ENCODE measurements at places on chromosomes 7 and 10. TPM values are rescaled to one million over a fixed set of nuclear protein-coding genes. Genes with fewer than 3 reads are reported as not detected.

GRCh38 chr10:35007858-35008301, 82.3 kb downstream of the CUL2 start:
- no peak for DNase-seq

DNA sequence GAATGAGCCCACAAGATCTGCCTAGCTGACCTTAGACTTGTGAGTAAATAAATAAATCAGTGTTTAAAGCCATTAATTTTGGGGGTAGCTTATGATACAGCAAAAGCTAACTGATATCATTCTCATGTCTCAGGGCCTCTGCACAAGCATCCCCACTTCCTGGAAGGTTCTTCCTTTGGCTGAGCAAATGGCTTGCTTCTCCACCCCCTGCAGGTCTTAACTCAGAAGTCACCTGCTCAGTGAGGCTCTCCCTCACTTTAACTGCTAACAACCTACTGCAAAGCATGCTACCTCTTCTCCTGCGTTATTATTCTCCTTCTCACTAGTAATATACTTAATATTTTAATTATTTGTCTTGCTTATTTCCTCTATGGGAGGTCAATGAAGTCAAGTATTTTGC, 167.3 kb downstream of the TPK1 start:
- no peak for DNase-seq

The PTPN20 gene
- 0.67 TPM for total RNA-seq

DNA sequence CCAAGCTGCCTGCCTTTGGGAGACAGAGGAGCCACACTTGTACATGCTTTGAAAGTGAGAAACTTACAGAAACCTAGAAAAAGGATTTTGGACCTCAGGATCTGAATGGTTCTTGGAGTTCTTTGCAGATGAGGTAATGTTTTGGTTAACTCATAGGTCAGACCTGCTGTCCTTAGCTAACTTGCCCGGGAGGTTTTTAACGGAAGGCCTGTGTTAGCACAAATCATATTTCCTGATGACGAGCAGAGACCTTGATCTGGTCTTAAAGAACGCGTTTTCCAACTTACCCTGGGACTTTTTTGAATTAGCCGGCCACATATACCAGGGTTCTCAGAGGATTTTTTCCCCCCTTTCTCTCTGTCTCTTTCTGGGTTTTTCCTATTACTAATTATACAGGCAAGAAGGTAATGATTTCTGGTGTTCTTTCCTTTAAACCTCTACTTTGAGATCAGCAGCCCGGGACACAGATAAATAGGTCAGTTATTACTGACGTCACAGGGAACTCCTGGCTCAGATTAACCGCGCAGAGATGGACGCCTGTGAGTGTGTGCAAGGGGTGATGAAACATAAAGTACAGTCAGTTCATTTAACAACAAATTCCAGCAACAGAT, 101.7 kb upstream of the KLF6 start:
- no peak for DNase-seq

The SPDYE5 gene
- not detected for total RNA-seq

The MALRD1 gene
- total RNA-seq: not detected

DNA sequence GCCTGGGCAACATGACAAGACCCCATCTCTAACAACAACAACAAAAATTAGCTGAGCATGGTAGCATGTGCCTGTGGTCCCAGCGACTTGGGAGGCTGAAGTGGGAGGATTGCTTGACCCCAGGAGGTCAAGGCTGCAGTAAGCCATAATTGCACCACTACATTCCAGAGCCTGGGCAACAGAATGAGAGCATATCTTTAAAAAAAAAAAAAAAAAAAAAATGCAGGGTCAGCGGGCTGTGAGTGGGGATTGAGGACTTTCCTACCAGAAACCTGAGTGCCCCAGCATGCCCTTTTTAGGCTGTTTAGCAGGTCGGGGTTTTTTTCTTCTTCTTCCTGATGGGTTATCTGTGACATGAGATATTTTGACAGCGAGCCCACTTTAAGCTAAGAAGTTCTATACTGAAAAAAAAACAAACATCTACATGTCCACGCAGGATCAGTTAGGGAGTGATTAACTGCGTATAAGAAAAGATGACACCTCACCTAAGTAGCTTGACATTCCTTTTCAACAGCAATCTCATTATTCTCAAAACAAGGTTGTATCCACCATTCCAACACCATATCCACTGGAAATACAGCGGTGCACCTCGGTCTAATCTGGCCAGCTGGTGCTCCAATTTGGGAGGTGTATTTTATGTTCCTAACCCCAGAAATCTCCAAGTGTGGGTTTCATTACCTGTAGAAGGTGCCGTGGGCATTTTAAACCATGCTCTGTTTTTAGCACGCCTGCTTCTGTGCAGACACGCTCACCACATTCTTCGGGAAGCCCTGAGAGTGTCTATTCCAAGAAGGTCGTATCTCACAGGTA, 13.8 kb upstream of the RFC2 start:
- no peak for DNase-seq

- no peak for DNase-seq
Observed at GRCh38 chr10:11687779-11688447, 54.3 kb upstream of the ECHDC3 start.

GRCh38 chr7:113408999-113409398, 290.6 kb upstream of the SMIM30 start:
- no peak for DNase-seq

DNA sequence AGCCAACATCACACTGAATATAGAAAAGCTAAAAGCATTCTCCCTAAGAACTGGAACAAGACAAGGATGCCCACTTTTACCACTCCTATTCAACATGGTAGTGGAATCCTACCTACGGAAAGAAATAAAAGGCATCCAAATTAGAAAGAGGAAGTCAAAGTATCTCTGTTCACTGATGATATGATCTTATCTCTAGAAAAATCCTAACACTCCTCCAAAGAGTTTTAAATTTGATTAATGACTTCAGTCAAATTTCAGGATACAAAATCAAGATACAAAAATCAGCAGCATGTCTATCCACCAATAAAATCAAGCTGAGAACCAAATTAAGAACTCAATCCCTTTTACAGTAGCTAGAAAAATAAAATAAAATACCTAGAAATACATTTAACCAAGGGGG, 35.3 kb upstream of the TNKS2 start:
- DNase-seq: no peak

GRCh38 chr7:46485481-46486065, 564.5 kb upstream of the IGFBP3 start:
- no peak for DNase-seq

The INMT gene
- 0.33 TPM for total RNA-seq

DNA sequence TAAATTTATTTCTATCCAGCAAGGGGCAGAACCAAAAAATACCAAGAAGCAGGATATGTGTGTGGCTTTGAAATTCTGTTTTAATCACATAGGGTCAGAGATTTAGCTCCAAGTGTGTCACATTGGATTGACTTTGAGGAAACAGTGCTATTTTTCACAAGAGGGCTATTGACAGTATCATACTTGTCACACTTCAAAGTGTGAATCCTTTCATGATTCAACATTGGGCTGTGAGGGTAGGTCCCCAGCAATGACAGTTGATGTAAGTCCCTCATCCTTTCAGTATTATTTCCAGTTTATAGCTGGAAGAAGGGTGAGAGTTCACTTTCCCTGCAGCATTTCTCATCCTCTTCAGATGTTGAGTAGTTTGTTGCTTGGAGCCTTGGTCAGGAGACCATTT, 7.4 kb downstream of the CCNY start:
- no peak for DNase-seq

The CRHR2 gene
- not detected for total RNA-seq

- no peak for DNase-seq
Observed at GRCh38 chr10:4333459-4333894, 492.5 kb upstream of the AKR1E2 start.

The TUBAL3 gene
- 0.19 TPM for total RNA-seq

GRCh38 chr7:40619647-40620046, 484.8 kb downstream of the SUGCT start:
- no peak for DNase-seq

GRCh38 chr7:72437061-72437585, 25.0 kb upstream of the CALN1 start:
- no peak for DNase-seq

The SFTPA1 gene
- total RNA-seq: not detected

The STEAP1B gene
- 4.1 TPM for total RNA-seq

- DNase-seq: no peak
Observed at GRCh38 chr7:41641011-41641664, 61.8 kb downstream of the INHBA start.

GRCh38 chr7:44290252-44290620, 35.2 kb downstream of the CAMK2B start:
- DNase-seq: no peak

The TMEM229A gene
- total RNA-seq: not detected

- peak; percentile 32 for DNase-seq
Observed at GRCh38 chr10:77602913-77603533, 34.6 kb downstream of the KCNMA1 start.

- DNase-seq: no peak
Observed at GRCh38 chr7:122291189-122291588, 13.4 kb downstream of the FEZF1 start.

- peak; percentile 89 for DNase-seq
Observed at GRCh38 chr7:36863901-36864701, 139.8 kb upstream of the AOAH start.

DNA sequence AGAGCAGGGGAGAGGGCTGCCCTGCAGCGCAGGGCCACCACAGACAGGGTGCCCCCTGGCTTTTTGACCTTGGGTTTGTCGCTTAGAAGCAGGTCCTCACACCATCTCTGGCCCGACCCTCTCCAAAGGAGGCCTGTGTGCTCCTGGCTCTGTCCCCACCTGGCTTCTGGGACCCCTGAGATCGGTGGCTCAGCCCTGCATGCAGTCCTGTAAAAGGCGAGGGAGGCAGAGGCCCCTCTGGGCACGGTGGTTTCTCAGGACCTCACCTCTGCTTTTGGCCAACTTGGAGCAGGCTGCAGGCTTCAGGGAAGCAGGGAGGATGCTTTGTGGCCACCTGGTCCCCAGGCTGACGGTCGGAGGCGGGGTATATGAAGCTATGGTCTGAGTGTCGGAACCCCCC, 21.4 kb downstream of the WDR86 start:
- no peak for DNase-seq

GRCh38 chr7:47600199-47601118, 18.5 kb upstream of the TNS3 start:
- no peak for DNase-seq

The EPDR1 gene
- total RNA-seq: 3.3 TPM

The PRSS2 gene
- total RNA-seq: 0.76 TPM

The BMPER gene
- total RNA-seq: not detected

The STAM gene
- total RNA-seq: 24.4 TPM

- no peak for DNase-seq
Observed at GRCh38 chr10:85851325-85851724, 515.3 kb downstream of the GRID1 start.

DNA sequence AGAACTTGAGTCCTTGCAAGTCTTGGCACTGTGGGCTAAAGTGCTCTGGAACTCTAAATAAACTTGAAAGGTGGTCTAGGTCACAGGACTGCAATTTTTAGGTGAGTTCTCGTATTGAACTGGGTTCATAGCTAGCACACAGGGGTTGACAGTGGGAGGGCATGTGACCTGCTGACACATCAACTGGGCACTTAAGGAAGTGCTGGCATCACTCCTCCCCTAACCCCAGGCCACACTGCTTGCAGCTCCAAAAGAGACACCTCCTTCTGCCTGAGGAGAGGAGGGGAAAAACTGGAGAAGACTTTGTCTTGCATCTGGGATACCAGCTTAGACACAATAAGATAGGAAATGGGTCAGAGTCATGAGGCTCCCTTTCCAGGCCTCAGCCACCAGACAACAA, 38.0 kb upstream of the AASS start:
- no peak for DNase-seq

- DNase-seq: no peak
Observed at GRCh38 chr7:28686418-28686800, 271.7 kb downstream of the TRIL start.

The SLC13A4 gene
- not detected for total RNA-seq

DNA sequence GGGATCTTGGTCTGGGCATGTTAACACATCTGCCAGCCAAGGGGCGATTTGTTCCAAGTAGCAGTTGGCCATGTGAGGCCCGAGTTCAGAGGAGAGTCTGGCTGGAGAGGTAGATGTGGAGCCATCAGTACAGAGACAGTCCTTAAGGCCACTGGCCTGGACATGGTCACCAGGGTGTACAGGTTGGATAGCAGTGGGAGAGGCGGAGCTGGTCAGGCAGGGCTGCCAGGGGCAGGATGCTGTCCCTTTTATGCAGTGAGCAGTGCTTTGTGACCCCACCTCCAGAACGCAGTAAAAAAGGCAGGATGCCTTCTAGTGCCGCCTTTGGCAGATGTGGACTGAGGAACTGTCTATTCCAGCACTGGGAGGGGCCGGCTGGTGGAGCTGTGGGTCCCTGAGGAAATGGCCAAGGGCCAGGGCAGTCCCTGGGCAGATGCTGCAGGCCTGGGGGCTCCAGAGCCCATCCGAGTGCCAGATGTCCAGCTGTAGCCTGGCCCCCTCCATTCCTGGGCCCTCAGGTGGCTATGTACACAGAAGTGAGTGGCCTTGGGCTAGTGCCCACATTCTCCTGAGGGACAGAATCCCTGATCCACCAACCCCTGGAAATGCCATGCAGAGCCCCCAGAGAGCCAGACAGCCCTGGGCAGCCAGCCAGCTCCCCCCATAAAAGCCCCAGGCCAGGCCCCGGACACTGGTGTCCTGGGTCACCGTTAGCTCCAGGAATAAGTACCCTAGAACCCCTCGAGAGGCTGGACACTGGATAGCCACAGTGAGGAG, 17.2 kb upstream of the MYL7 start:
- peak; percentile 50 for DNase-seq

The TDRD1 gene
- total RNA-seq: not detected

GRCh38 chr7:47253650-47254080, 328.2 kb downstream of the TNS3 start:
- DNase-seq: no peak

DNA sequence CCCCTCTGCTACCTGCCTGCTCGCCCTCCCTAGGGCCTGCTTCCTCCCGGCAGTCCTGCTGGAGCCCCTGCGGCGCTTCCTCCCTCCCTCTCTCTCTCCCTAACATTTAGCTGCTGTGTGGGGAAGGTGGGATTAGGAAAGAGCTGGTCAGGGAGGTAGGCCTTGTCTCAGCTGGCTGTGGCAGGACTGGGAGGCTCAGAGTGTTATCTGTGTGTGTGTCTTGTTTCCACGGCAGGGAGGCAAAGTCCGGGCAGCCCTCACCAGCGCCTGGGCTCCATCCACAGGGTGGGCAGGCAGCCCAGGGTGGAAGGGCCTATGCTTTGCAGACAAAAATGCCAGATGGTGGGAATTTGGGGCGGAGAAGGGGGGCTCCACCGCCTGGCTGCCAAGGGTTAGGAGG, 105.7 kb downstream of the RPS24 start:
- DNase-seq: no peak

GRCh38 chr7:114152314-114152938, 233.6 kb upstream of the PPP1R3A start:
- DNase-seq: no peak

- DNase-seq: no peak
Observed at GRCh38 chr7:11754123-11754522, 77.9 kb downstream of the THSD7A start.

DNA sequence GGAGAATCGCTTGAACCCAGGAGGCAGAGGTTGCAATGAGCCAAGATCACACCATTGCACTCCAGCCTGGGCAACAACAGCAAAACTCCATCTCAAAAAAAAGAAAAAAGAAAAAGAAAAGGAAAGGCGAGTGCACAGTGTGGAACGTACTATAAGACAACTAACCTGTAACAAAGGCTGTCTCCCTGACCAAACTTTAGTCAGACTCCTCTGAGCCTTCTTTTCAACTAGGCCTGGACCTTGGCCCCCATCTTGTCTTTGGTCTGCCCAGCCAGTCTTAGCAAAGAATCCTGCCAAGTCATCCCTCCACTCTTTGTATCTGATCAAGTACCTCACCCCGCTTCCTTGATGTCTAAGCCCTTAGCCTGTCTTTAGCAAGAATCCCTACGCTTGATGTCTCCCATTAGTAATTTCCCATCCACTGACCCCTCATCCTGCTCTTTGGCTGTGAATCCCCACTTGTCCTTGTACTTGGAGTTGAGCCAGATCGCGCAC, 68.9 kb upstream of the KDM7A start:
- DNase-seq: peak; percentile 37

Measured in natural killer cell treated with Interleukin-12 subunit alpha and Interleukin-12 subunit beta and Interleukin-15 and Interleukin-18, amount 100 ng/mL, for 72 hours (primary cell).